ENCODE measurements at places on chromosomes 3 and 15.

DNA sequence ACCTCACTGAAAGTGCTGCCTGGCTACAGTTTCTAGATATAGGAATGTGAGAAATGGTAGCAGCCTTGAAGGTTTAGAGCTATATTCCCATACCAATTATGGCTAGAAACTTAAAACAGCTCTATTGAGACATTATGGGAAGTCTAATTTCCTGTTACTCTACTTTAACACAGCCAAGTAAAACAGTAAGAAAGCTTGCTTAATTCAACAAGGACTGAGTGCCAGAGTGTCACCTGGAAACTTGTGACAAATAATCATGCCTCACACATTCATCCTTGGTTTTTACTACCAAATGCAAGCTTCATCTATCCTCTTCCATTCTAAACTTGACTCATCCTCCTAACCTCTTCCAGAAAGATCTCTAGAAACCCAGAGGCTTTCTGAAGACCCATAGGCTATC lies 41.7 kb downstream of the UBE3A start:
- no peak for DNase-seq

- DNase-seq = no peak
Observed at GRCh38 chr3:73601481-73601880, 23.3 kb downstream of the PDZRN3 start.

DNA sequence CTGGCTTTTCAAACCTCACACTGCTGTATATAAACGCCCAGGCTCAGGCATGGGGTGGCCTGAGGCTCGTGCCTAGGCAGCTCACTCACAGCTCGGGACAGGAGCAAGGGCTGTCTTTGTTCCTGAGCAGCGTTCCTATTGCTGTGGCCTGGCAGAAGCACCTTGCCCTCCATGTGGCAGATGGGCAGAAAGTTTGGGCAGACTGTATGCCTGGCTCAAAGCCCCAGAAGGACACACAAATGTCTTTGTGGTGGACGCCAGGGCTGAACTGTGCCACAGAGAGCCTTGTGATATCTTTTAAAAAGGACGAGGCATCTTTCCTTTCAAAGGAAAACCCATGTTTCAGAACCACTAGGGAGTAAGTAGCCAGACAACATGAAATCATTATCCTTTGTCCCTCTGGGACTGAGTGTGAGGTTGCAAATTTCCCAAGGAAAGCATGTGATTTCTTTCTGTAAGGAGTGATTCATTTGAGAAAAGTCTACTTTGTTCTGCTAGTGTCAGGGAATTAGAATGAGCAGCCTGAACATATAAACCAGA lies 29.3 kb upstream of the UBE2E1 start:
- DNase-seq = no peak

DNA sequence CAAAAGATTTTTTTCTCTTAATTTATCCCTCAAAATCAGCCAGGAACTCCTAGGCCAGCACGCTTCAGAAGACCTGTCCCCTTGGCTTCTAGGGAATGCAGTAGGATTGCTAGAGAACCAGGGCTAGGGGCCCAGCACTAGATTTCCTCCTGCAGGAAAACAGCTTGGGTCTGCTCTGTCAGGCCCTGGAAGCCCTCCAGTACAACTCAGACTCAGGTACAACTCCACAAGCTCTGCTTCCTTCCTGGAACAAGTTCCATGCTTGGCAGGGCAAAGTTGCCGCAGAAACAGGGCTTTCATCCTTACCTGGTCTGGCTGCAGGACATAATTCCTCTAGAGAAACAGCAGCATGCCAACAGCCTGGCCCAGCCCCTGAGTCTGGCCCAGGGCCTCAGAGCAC lies 96.1 kb upstream of the CTNNB1 start:
- DNase-seq = no peak

- DNase-seq = no peak
Observed at GRCh38 chr3:114496466-114496865, 202.6 kb downstream of the TIGIT start.

DNA sequence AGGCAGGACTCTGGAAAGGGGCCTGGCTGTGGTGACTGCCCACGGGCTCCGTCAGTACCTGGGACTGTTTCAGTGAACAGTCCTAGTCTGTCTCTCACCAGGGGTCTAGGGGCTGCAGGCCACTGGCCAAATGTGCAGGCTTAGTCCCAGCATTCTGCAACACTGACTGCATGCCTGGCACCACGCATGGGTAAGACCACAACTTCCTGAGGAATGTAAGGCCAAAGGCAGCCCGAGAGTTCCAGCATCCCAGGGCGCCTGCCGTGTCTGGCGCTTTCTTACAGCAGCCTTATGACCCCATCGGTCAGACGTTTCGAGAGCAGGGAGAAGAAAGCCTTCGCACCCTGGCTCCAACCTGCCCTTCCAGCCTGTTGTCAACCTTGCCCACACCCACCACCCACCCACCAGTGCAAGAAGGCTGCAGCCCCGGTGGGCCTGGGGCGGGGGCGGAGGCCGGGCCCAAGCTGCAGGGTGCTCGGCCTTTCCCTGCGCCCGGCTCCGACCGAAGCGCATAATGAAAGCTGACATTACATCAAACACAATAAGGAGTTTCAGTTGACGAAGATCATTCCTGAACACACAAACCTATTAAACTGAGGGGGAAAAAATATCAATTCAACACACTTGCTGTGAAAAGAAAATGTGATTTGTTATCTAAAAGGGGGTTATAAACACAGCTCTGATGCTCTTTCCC lies 29.5 kb upstream of the TMEM115 start:
- DNase-seq = no peak

DNA sequence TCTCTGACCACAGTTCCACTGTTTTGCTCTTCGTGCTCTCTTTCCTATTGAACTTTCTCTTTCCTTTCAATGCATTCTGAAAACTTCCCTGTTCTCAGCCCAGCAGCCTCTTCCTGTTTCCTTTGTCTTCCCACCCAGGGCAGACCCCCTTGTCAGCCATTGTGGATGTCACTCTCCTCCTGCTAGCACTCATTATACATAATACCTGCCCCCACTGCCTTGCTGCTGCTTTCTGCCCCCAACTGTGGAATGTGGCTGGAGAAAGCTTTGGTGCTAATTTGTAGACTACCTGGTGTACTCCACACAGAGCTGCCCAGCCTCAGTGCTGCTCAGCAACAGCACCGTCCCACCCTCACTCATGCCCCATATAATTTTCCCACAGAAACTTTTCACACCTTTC lies 80.2 kb downstream of the CHCHD6 start:
- DNase-seq = no peak

DNA sequence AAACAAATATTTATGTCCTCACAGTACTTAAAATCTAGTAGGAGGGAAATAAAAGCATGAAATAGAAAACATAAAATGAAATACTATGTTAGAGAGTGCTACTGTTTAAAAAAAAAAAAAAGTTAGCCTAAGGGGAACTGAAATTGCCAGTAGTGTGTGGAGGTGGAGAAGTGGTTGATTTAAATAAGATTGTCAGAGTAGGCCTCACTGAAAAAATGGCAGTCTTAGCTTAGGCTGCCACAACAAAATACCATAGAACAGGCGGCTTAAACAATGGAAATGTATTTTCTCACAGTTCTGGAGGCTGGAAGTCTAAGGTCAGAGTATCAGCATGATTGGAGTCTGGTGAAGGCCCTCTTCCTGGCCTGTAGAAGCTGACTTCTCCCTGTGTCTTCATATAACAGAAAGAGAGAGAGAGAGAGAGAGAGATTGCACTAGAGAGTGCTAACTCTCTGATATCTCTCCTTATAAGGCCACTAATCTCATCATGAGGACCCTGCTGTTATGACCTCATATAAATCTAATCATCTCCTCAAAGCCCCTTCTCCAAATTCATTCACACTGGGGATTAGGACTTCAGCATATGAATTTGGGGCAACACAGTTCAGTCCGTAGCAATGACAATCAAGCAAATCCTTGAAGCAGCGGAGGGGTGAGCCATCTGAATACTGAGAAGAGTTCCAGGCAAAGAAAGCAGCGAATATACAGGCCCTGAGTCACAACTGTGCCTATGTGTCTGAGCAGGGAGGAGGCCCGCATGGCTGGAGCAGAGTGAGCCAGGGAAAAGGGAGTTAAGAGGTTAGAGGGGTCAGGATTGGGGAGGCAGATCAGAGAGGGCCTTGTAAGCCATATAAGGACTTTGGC lies 23.6 kb upstream of the LRRC34 start:
- DNase-seq = peak; percentile 27

GRCh38 chr3:13501521-13501920 lies 21.4 kb downstream of the HDAC11 start:
- no peak for DNase-seq

GRCh38 chr15:23854203-23854911 lies 167.3 kb upstream of the NDN start:
- DNase-seq = no peak

- DNase-seq = no peak
Observed at GRCh38 chr3:64216274-64217147, 8.8 kb downstream of the PRICKLE2 start.

GRCh38 chr3:31203960-31204795 lies 309.7 kb upstream of the GADL1 start:
- no peak for DNase-seq

- DNase-seq = no peak
Observed at GRCh38 chr3:39086144-39086543, 21.3 kb downstream of the GORASP1 start.

- DNase-seq = no peak
Observed at GRCh38 chr3:12681943-12682390, 18.1 kb upstream of the RAF1 start.

GRCh38 chr3:131608296-131608695 lies 105.5 kb upstream of the MRPL3 start:
- DNase-seq = peak; percentile 17

DNA sequence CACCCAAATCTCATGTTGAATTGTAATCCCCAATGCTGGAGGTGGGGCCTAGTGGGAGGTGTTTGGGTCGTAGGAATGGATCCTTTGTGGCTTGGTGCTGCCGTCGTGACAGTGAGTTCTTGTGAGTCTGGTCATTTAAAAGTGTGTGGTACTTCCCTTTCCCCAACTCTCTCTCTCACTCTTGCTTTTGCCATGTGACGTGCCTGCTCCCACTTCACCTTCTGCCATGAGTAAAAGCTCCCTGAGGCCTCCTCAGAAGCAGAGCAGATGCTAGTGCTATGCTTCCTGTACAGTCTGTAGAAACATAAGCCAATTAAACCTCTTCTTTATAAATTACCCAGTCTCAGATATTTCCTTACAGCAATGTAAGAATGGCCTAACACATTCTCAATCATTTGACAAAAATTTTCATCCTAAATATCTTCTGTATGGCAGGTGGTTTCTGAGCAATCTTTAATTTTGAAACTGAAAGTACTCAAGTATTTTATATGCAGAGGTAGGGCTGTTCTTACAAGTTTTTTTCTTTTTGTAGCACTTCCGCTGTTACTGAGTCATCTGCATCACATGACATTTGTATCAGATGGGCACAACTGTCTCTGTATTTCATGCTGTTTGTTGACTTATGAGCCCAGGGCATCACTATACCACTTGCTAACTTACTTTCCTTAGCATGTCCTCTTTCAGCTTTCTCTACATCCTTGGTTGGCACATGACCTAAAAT lies 8.8 kb downstream of the RPL39L start:
- no peak for DNase-seq

DNA sequence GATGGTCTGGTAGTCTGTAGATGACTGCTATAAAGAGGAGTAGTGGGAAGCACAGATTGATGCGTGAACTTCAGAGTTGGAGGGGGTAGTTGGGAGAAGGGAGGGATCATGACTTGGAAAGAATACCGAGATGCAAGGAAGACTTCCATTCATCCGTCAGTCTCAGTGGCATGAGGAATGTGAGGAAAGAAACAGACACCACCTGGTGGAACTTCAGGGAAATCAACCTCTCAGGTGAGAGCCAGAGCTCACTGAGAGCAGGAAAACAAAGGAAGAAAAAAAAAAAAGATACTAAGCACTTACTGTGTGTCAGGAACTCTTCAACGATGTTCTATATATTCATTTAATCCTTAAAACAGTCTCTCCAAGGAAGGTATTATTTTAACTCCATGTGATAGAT lies 172.4 kb downstream of the OXSM start:
- DNase-seq = no peak

GRCh38 chr15:86139828-86140227 lies 60.2 kb downstream of the AGBL1 start:
- DNase-seq = no peak

DNA sequence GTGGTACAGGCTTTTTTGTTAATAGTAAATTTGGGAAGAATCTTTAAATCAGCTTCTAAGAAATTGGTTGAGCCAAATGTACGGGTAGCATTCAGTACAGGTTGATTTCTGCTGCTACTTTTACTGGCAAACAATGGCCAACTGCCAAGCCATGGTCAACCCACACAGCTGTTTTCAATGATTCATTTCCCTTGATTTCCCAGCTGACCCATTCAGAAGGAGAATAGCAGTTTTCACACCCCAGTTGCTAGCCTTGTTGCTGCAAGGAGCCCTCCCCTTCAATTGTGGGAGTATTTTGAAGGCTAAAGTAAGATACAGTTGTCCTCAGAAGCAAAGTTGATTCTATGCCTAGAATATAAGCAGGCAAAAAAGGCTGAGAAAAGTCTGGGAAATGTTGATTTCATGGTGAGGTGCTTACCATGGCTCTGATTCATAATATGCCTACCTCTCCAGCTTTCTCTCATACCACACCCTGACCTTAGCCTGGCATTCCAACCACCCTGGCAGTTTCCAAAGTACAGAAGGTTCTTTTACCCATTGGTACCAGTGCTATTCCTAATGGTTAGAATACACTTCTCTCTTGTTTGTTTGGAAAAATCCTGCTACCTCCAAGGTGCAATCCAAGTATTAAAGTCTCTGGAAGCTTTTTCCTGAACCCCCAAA lies 320.3 kb upstream of the TGFBR2 start:
- DNase-seq = no peak

DNA sequence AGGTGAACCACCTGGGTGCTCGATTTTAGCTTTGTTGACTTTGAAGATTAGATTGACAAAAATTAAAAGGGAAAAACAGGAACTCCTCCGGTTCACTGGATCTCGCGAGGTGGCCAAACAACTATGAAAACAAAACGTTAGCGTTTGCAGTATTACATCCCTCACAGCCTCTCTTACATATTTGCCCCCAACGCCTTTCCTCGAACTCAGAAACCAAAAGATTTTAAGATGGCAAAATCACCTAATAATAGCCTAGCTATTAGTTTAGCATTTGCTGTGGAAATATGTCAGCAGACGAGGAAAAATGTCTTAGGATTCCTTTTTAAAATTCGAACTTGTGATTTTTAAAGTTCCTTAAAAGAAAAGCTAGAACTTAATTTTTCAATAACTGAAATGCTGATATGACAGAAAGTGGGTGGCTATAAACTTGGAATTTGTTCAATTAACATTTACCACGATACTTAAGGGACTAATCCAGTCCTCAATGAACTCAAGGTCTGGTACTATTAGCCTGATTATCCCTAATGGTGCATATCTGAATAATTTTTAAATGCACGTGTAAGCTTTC lies 491 bp upstream of the SENP7 start:
- no peak for DNase-seq

- no peak for DNase-seq
Observed at GRCh38 chr3:11558002-11558401, 85.7 kb downstream of the VGLL4 start.

Measured in GM12878 (cell line).